ENCODE measurements at places on chromosomes 3 and 15. TPM values are rescaled to one million over a fixed set of nuclear protein-coding genes. Genes with fewer than 3 reads are reported as not detected.
A peak's percentile ranks its signal among the peaks of the same experiment; 100 is the strongest.

- DNase-seq = no peak
Measured at GRCh38 chr3:72427624-72428023, 420.6 kb downstream of the SHQ1 start.

IQCF6 gene
- not detected for total RNA-seq

GRCh38 chr3:67377299-67377698, 277.1 kb downstream of the SUCLG2 start:
- DNase-seq = no peak

- peak; percentile 48 for DNase-seq
Measured at GRCh38 chr3:187062526-187063177, 76.6 kb downstream of the RPL39L start.

SLC38A3 gene
- 4.3 TPM for total RNA-seq

All from lung (tissue), 17 donors.